ENCODE measurements at places on chromosomes 2 and 18.

DNA sequence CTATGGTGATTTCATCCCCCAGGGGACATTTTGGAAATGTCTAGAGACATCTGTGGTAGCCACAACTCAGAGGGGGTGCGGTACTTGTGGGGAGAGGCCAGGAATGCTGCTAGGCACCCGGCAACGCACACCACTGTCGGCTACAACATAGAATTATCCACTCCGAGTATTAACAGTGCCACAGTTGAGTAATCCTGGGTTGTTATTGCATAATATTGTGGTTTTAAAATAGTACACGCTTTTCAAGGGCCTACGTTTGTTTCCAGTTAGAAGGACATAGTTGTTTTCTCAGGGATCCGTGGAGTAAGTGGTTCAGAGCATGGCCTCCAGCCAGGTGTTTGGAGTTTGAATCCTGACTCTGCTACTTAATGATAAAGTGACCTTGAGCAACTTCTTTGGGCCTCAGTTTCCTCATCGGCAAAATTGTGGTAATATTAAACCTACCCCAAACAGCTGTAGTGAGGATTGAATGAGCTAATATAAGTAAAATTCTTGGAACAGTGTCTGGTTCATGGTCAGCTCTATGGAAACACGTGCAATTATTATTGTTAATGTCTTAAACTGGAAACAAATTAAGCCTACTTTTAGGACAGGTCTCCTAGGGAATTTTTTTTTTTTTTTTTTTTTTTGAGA, 24.5 kb downstream of the CYP27A1 start:
- no peak for DNase-seq

- DNase-seq: no peak
These were observed 19.9 kb upstream of the TMEM18 start for GRCh38 chr2:696999-697627.

- DNase-seq: no peak
These were observed 62.4 kb downstream of the LYPD1 start for GRCh38 chr2:132607426-132608090.

GRCh38 chr2:182824056-182824766, 42.2 kb downstream of the FRZB start:
- no peak for DNase-seq

- no peak for DNase-seq
These were observed 102.5 kb downstream of the ASAP2 start for GRCh38 chr2:9309147-9309546.

- no peak for DNase-seq
These were observed 97.9 kb downstream of the BAZ2B start for GRCh38 chr2:159518321-159519005.

- peak; percentile 10 for DNase-seq
These were observed 453 bp downstream of the CABLES1 start for GRCh38 chr18:23135550-23136325.

DNA sequence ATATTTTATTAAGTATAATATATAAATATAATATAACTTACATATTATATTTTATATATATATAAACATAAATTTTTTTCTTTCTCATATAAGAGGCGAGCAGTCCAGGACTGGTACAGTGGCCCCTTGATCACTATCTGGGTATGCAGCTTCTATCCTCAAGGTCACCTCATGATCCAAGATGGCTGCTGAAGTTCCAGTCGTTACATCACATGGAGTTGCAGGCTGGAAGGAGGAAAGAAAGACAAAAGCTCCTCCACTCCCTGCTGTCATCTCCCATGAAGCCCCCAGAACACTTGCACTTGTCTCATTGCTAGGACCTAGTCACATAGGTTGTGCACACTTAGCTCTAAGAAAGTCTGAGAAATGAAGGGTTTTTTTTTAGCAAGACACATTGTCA, 145.1 kb upstream of the SLC1A4 start:
- DNase-seq: no peak

- no peak for DNase-seq
These were observed 278.4 kb upstream of the DDX18 start for GRCh38 chr2:117536139-117536538.

- DNase-seq: no peak
These were observed 8.8 kb downstream of the GPR55 start for GRCh38 chr2:230916218-230916617.

- no peak for DNase-seq
These were observed 923.7 kb upstream of the CNTNAP5 start for GRCh38 chr2:123101434-123101833.

DNA sequence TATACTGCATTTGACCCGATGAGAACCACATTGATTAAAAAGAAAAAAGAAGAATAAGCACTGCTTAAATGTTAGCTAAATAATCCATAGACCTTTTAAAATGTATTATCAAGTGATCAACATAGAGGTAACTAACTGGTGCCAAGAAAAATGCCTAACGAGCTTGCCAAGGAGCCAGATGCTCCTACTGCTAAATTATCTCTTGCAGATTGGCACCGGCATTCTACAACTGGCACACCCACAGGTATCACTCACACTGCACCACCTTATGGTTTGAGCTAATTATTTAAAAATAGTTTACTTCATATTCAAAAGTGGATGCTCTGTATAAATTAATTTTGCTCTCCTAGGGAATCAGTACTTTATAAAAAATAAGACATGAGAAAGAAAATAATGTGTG, 341.6 kb upstream of the CDH7 start:
- DNase-seq: no peak

DNA sequence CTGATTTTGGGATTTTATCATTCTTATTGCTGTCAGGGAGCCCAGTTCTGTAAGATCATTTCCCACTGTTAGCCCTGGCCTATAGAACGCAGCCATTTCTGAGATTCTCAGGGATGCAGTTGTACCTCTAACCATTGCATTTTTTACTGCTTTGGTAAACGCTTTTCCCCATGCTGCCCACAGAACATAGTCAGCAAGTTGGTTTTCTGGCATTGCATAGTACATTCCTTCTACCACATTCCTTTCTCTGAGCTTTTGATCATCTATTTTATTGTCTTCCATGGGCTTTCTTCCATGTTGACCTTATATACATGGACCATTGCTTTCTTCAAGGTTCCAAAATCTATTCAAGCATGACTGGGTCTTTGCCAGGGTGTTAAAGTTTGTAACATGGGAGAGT, 86.8 kb upstream of the ST6GAL2 start:
- DNase-seq: no peak

DNA sequence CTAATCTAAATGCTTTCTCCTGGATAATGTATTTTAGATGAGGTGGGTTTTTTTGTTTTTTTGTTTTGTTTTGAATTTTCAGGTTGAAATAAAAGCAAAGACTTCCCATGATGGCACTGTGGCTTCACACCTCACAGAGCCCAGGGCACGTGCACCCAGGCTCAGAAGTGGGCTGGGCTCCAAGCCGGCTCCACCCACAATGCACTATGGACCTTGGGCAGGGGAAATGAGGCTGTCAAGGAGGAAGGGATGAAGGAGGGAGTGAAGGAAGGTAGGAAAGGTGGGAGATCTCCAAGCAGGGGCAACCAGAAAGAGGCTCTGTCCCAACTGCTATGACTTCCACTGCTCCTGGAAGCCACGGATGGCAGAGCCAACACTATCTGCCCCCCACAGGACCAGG, 60.4 kb downstream of the BIN1 start:
- no peak for DNase-seq

- no peak for DNase-seq
These were observed 108.0 kb upstream of the LDLRAD4 start for GRCh38 chr18:13110559-13110958.

DNA sequence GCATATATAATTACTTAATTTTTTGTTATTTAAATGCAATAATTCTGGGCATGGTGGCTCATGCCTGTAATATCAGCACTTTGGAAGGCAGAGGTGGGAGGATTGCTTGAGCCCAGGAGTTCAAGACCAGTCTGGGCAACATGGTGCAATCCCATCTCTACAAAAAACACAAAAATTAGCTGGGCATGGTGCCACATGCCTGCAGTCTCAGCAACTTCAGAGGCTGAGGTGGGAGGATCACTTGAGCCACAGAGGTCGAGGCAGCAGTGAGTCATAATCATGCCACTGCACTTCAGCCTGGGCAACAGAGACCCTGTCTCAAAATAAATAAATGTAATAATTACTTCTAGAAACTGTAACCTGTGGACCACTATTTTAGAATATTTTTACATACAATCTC, 21.5 kb upstream of the TMEM87B start:
- DNase-seq: no peak

DNA sequence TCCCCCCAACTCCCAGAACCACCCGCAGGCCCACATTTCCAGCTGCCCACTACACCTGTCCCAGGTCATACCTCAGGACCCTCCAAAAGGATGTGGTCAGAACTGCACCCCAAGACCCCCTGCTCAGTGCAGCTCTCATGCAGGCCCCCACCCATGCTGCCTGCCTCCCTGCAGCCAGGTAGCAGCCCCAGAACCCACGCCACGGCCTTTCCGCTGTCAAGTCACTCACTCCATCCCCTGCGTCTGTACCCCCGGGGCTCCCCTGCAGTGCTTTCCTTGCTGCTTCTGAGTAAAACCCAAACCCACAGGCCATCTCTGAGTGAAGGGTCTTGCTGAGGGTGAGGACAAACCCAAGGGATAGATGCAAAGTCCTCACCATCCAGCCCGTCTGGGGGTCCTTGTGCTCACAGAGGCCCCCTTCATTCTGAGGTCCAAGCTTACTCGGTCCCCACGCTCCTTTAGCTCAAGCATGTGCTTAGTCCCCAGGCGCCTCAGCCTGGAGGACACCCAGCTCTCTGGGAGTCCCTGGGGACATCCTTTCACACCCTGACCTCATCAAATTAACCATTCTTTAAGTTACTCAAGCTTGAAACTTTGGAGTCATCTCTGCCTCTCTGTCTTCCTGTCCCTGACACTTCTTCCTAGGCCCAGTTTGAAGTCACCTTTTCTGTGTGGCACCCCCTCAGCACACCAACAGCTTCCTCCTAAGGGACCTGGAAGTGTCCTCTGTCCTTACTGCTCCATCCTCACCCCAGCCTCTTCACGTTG, 130.1 kb downstream of the SMAD7 start:
- DNase-seq: no peak
